ENCODE measurements at places on chromosomes 11 and 22.
A peak's percentile ranks its signal among the peaks of the same experiment; 100 is the strongest.

DNA sequence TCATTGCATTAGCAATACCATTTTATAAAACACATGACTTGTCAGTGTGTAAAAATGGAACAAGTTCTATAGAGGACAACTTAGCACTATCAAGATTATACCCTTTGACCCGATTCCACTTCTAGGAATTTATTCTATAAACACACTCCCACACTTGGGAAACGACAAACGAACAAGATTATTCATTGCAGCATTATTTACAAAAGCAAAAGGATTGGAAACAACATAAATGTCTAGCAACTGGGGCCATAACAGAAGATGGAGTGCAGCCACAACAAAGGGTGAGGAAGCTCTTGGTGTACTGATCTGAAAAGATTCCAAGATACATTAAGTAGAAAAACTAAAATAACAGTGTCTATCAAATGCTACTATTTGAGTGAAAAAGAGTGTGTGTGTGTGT is 2.3 kb upstream of the IRAG1 start:
- DNase-seq = peak; percentile 40

- no peak for DNase-seq
Measured at GRCh38 chr11:125192183-125192582, 27.6 kb downstream of the PKNOX2 start.

- DNase-seq = peak; percentile 34
Measured at GRCh38 chr11:9858822-9859221, 194.9 kb downstream of the SWAP70 start.

GRCh38 chr22:41919357-41920224 is 4.7 kb upstream of the SHISA8 start:
- DNase-seq = no peak

- no peak for DNase-seq
Measured at GRCh38 chr22:43166132-43166930, 15.0 kb downstream of the TSPO start.

DNA sequence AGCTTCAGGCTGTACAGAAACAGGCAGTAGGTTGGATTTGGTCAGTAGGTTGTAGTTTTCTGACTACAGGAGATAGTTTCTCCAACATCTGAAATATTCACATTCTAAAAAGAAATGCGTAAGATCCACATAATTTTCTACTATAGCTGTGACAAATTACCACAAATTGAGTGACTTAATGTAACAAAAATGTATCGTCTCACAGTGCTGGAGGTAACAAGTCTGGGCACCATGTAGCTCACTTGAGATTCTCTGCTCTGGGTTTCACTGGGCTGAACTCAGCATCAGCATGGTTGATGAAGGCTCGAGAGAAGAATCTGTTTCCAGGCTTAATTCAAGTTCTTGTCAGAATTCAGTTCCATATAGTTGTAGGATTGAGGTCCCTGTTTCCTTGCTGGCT is 350.9 kb upstream of the CCDC179 start:
- DNase-seq = no peak

- no peak for DNase-seq
Measured at GRCh38 chr11:8320076-8320475, 56.4 kb upstream of the LMO1 start.
